ENCODE measurements at places on chromosomes 5 and 9.

- DNase-seq, result no peak
Measured at GRCh38 chr5:112203229-112203628, 215.8 kb downstream of the EPB41L4A start.

- peak; percentile 81 for DNase-seq
Measured at GRCh38 chr5:135491552-135492318, 39.6 kb upstream of the TIFAB start.

DNA sequence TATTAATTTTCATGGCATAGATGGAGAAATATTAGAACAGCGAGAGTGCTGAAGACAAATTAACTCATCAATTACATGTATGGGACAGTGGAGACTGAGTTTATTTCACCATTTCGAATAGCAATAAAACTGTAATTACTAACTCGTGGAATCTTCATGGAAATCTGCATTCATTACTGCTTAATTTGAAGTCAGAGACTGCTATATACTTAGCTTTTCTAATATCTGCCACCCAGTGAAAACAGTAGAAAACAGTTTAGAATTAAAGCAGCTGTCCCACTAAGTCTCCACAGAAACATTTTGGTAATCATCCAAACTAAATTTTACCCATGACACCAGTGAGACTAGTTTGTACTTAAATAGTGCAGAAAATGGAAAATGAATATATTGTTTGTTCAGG, 56.8 kb downstream of the IZUMO3 start:
- no peak for DNase-seq

DNA sequence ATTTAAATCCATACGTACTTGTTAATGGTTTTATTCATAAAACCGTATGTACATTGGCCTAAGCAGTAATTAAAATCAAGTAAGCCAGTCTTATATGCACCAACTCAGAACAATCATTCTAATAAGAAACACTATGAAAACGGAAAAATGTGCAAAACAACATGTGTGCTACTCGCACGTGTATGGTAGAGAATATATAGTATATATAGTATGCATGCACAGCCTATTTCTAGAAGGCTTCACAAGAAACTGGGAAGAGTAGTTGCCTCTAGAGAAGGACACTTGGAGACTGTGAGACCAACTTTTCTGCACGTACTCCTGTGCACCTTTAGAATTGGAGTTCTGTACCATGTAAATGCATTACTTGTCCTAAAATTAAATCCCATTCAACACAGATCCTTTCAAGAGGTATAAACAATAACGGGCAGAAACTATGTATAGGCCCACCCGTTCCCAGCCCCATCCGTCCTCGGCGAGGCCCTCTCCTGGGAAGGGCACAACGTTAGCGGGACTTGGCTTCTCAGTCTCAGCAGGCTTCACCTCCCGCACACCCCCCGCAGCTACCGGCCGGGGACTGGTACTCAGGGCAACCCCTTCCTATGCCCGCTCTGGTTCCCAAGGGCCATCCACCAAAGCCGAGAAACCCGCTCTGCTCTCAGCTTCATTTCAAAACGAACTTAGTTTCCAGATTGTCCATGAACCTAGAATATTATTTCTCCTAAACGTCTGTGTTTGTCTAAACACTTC, 2.0 kb downstream of the CDC14B start:
- DNase-seq, result no peak

DNA sequence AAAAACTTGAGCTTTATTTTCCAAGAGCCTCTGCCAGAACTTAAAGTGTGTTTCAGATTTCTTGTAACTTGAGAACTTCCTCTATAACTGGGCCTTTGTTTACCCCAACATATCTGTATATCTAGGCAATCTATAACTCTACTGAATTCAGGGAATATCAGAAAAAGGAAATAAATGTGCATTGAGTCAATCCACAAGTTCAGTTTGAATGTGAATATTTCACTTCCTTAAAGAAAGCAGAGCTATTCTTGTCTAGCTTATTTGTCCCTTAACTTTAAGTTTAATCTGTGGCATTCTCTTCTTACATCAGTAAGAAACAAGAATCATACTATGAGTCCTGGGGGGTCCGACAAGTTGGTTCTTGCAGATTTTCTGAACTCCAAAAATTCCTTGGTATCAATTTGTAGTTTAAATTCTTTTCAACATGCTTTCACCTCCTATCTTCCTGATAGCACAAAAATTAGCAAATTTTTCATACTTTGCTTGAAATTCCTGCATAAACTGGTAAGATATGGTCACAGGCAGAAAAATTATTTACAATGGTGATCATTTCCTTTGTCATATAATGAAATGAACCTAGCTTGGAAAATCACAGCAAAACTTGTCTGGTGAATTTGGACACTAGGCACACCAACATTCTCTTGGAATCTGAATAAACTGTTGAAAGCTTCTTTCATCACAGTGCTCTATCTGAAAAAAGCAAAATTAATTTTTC, 19.8 kb upstream of the ITGA1 start:
- no peak for DNase-seq

- peak; percentile 83 for DNase-seq
Measured at GRCh38 chr9:135329571-135330306, 149.8 kb upstream of the PPP1R26 start.

DNA sequence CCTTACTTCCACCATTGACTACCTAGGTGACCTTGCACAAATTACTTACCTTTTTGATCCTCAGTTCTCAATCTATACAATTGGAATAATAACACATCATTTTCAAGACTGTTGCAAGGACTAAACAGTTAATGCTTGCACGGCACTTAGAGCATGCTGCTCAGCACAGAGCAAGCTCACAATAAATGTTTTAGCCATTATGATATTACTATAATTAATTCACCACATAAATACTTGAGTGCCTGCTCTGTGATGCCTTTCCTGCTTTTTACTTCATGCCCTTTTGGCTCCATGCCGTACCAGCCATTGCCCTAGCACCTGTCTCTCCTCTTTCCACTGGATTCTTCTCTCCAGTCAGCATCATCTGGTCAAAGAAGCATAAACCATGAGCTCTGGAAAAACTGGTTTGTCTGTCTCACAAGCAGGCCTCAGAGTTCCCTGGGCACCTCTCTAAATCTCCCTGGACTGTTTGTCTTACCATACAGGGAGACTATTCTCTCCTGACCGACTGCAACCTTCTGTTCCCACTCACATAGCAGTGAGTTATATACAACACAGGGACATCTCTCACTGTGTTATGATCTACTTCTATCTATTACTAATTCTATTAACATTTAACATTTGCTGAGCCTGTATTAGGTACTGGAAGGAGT, 260.4 kb upstream of the ADRA1B start:
- no peak for DNase-seq

GRCh38 chr5:176954050-176954449, 52.5 kb downstream of the UIMC1 start:
- no peak for DNase-seq

GRCh38 chr9:81237565-81238231, 451.6 kb downstream of the TLE1 start:
- DNase-seq, result no peak

- no peak for DNase-seq
Measured at GRCh38 chr5:141492168-141492885, 3.4 kb downstream of the PCDHGC5 start.

GRCh38 chr5:128480906-128481633, 57.0 kb downstream of the FBN2 start:
- no peak for DNase-seq

GRCh38 chr5:163622799-163623198, 117.4 kb downstream of the MAT2B start:
- DNase-seq, result no peak

DNA sequence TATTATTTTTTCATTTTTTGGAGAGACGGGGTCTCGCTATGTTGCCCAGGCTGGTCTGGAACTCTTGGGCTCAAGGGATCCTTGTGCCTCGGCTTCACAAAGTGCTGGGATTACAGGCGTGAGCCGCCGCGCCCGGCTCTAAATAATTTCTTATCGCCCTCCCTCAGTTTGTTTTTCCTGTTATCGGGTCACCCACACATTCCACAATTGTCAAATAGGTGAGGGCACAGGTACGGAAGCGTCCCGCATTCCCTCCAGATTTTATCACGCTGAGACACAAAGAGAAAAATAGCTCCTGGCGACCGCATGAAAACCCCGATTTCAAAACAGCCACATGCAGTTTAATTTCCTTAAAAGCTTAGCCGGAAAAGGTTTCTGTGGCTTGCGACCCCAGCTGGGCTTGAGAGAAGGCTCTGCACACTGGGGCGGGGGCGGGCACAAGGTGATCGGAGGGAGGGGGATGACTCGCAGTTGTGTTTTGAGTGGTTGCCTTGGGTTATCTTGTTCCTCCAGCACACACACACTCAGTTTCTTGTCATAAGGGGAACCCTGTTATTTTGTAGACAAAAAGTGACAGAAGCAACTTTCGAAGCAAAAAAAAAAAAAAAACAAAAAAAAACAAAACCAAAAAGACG, 717 bp upstream of the IQGAP2 start:
- no peak for DNase-seq

DNA sequence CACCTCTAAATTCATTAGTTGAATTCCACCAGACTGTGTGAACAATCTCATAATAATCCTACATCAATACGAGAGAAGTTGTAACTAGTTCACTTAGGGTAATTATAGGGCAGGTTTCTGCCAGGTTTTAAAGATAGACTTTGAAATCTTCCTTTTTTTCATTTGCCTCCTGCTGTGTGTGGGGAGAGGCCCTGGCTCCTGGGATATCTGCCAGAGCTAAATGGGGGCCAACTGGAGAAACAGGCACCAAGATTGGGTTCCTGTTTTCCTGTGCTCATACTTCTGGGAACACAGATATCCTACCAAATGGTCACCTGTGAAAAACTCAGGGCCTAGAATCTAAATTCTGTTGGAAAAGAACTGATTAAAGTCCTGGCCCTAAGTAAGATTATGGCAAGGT, 42.3 kb downstream of the SH3RF2 start:
- DNase-seq, result no peak

DNA sequence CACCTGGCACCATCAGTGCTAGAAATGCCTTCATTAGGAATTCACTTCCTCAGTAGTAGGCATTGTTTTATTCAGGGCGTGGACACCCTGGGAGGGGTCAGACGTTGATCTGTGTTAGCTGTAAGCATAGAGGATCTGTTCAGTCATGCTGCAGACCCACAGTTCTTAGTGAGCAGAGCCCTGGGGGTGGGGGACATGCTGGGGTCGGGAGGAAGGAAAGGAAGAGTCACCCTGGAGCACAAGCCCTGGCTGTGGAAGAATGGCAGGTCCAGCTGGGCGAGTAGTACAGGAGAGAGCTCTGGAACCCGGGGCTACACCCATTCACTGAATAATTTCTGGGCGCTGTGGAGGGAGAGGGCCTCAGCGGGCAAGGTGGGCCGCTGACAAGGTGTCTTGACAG, 172.5 kb downstream of the FSTL4 start:
- DNase-seq, result no peak

- no peak for DNase-seq
Measured at GRCh38 chr9:27945386-27945785, 372.1 kb upstream of the C9orf72 start.

GRCh38 chr9:32954642-32955041, 46.8 kb downstream of the APTX start:
- DNase-seq, result no peak

GRCh38 chr5:56090793-56091460, 96.2 kb upstream of the IL6ST start:
- DNase-seq, result no peak

- no peak for DNase-seq
Measured at GRCh38 chr5:52830650-52831049, 42.9 kb downstream of the ITGA1 start.

DNA sequence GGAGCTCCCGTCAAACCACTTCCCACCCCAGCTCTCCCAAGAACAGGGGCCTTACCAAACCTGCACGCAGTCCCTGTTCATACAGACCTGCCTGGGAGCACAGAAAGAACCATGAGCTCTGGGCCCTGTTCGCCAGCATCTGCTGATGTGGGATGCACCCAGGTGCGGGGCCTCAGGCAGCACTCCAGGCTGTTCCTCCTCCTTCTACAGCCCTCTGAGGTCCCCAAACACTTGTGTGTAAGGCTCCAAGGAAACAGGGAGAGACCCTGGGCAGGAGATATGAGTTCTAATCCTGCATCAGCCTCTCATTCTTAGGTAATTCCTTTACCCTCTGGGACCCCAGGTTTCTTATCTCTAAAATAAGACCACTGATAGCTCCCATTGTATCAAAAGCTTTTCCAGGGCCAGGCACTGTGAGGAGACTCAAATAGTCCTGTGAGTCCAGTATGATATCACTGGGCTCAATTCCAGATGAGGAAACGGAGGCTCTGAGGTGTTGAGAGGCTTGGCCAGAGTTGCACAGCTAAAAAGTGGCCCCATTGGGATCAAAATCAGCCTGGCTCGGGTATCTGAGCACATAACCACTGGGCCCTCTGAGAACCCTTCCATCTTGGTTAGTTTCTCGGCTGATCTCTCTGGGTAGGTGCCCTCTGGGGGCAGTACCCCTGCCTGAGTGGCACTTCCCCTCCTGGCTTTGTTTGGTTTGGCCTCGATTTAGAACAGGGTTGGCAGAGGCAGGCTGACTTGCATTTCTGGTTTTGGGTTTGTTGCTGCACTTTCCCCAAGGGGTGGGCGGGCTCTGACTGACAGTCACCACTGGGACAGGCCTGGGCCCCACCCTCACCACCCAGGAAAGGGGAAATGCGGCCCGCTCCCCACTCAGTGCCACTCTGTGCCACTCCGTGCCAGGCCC, 116.8 kb downstream of the RGS3 start:
- no peak for DNase-seq

DNA sequence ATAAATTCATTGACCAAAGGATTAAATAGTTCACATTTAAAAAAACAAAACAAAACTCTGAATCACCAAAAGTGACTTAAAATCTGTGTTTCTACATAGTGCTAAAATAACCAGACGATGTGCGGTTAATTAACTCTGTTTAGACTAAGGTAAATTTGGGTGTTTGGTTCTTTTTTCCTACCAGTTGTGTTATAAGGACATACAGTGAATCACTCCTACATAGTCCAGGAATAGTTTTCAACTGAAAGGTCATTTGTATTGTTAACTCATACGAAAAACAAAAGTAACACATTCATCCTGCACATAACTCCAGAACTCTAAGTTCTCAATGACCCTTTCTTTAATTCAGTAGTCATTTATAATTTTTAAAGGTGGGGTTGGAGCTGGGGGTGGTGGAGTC, 203.7 kb downstream of the GLIS3 start:
- DNase-seq, result no peak

- no peak for DNase-seq
Measured at GRCh38 chr5:142754031-142754430, 16.1 kb upstream of the ARHGAP26 start.

- no peak for DNase-seq
Measured at GRCh38 chr5:132376694-132377641, 7.5 kb downstream of the SLC22A5 start.

DNA sequence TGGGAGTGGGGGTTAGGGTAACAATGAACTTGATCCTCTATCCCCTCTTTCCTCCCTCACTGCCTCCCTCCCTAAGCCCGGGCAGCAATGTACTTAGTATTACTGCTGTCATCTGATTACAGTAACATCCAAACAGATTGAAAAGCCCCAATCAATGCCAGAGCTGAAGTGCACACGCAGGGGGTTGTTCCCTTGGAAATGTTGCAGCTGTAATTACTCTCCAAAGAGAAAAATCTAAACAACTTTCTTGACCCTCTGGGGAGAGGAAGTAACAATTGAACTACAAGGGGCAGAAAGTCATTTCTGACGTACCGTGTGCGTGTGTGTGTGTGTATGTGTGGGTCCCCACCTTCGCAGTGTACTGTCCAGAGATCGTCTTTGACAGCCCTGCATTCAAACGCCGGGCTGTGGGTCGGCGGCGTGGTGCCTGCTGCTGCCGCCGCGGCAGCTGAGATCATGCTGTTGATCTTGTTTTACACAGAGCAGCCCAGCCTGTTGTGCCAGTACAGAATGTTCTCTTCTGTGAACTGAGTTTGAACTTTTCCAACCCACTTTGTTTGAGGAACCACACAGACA, 66.0 kb upstream of the KLF9 start:
- peak; percentile 74 for DNase-seq

Data from DMS153 (cell line).